ENCODE measurements at places on chromosomes 16 and 17. TPM values are rescaled to one million over a fixed set of nuclear protein-coding genes. Genes with fewer than 3 reads are reported as not detected.

FAM171A2 gene
- 0.62 TPM for total RNA-seq

MYCBPAP gene
- 0.13 TPM for total RNA-seq

GRCh38 chr16:47973552-47973951 lies 182.2 kb downstream of the ABCC12 start:
- DNase-seq = no peak

DNA sequence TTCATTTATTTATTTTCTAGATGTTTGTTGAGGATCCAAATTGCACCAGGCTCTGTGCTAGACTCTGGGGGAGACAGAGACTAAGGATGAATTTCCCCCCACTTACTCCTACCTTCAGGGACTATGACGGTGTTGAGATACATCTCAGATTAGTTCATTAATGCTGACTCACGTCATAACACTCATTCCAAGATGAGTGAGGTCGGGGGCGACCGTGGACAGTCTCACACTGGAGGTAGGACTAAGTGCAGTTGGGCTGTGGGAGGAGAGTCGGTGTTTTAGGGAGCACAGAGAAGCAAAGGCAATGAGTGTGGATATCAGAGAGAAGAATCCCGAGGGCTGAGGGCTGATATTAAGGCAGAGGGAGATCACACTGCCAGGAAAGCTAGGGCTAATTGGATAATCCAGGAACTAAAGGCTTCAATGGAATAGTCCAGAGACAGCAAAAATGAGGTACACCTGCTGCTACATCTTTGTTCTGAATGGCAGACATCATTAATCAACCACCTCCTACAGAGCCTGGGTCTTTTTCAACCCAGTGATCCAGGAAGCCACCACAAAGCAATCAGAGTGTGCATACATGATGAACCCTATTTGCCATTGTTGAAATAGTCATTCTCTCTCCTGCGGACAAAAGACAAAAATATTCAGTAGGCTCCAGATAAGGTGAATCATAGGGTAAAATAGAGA lies 38.6 kb upstream of the CACNG4 start:
- peak; percentile 22 for DNase-seq

DNA sequence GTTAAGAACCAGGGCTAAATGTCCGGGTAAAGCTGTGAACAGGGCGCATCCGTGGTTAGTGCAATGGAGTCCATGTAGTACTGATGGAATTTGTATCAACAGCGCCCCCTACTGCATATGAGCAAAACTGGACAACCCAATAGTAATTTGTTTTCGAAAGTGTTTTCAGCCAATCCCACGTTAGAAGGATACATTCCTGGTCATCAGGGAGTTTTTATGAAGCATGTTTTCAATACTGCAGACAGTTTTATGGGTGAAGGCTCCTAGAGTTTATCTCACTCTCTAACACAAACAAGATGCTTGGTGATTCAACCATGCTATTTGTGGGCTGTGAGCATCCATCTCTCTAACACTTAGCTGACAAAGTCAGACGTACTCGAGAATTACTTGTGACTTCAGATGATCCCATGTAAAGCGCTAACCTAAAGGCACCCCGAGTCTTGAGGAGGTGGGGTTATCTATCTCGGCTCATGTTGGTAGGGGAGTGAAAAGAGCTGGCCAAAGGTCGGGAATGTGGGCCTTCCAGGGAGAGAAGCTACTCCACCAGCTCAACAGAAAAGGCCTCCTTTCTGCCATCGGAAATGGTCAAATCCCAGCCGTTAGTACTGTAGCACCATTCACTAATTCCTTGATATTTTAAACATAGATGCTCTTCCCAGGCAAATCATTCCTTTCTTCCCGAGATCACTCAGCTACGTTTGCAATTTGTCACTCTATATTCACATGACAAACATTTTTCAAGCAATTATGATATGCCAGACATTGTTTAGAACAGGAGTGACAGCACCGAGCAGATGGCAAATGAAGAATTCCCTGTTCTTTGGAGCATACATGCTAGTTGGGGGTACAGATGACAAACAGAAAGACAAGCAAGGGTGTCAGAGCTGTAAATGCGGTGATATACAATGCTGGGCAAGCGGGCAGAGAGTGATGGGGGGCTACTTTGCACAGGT lies 46.9 kb upstream of the HNF1B start:
- no peak for DNase-seq

DNA sequence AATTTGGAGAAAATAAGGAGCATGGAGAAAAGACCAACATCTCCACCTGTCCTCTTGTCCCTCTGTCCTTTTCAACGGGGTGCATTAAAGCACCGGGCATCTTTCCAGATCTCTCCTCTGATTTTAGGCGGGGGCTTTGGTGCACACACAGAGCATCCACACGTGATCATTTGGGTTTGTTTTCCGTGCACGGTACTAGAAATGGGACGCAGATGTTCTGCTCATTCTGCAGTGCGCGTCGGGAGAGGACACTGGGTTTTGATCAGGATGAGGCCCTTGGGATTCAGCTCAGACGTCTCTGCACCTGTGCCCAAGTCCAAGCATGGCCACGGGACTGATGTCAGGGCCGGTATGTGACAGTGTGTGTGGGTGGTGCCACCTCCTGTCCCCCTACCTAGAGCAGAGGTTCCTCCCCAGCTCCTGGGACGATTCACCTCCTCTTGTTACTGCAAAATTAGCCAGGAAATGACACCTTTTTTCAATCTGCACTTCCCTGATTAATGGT lies 31.9 kb downstream of the PDIA2 start:
- DNase-seq = no peak

DNA sequence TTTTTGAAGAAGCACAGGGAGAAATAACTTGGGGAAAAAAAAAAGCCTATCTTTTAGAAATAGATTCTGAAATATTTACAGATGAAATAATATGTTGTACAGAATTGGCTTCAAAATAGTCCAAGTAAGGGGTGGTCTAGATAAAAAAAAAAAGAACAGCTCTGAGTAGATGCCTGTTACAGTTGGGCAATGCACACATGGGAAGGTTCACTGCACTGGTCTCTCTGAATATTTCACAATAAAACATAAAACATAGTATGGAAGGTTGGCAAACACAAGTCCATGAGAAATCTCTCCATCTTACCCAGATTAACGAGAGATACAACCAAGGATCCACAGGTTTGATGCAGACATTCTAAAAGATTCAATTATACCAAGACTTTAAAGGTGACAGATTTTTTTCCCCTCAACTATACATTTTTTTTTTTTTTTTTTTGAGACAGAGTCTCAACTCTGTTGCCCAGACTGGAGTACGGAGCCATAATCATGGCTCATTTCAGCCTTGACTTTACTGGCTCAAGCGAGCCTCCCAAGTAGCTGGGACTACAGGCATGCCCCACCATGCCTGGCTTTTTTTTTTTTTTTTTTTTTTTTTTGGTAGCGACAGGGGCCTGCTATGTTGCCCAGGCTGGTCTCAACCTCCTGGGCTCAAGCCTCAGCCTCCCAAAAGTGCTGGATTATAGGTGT lies 58.0 kb downstream of the KANSL1 start:
- DNase-seq = no peak

GRCh38 chr16:55542459-55543082 lies 23.9 kb upstream of the CAPNS2 start:
- no peak for DNase-seq

GRCh38 chr16:81755915-81756614 lies 23.0 kb upstream of the PLCG2 start:
- no peak for DNase-seq

DNA sequence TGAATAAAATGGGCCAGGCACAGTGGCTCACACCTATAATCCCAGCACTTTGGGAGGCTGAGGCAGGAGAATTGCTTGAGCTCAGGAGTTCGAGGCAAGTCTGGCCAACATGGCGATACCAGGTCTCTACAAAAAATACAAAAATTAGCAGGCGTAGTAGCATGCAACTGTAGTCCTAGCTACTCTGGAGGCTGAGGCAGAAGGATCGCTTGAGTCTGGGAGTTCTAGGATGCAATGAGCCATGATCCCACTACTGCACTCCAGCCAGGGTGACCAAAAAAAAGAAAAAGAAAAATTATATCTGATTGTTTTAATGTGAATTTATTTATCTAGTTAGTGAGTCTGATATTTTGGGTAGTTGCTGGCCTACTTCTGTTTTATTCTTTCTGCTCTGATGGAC lies 7.0 kb downstream of the IL34 start:
- no peak for DNase-seq

DNA sequence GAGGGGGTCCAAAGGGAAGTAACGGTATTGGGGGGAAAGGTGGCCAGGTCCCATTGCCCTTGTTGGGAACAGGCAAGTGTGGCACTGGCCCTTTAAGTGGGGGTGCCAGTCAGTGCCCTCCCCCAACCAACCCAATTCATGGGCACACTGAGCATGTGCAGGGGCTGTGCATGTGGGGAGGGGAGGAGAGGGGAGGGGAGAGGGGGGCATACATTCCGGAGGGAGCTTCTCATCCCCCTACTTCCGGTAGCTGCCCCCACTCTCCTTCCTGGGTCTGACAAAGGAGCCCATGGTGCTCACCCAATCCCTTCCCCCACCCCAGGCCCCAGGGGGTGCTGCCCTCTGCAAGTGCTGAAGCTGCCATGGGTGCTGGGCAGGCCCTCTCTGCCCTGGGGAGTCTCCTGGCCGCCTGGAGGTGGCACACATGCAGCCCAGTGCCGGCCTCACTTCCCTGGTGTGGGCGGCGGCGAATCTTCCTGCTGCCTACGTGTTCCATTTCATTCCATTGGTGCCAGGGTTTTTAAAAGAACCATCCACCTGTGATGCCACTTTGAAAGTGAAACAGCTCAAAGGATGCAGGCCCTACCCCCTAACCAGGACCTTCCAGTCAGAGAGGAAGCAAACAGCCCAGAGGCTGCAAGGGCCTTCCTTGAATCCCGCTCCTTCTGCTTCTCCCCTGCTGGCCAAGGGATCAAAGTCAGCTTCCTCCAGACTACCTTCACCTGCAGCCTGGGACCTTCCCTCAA lies 11.0 kb downstream of the HEXIM2 start:
- no peak for DNase-seq

DNA sequence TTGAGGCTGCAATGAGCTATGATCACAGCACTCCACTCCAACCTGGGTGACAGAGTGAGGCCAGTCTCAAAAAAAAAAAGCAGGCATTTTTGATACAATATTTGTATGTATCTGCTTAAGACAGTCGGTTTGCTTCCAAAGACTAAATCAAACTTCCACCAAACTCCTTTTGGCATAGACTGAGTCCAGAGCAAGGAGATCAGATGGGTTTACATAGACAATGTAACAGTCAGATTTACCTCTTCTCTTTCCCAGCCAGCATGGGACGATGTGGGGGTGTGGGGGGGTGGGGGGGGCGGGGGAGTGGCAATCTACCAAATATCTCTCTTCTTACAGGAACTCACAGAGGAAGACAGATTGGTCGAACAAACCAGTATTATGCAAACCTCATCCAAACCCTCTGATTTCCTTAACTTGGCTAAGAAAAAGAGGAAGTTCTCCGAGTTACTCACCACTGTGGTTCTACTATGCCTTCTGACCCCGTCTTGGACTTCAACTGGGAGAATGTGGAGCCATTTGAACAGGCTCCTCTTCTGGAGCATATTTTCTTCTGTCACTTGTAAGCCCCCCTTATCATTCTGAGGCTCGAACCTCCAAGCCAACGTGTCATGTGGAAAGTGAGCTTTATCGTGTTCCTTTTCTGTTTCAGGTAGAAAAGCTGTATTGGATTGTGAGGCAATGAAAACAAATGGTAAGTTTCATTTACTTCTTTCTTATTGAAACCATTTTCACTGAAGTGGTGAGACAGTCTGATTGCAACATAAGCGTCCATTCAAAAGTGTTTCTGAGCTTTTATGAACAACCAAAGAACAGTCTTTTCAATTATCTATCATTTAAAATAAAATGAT lies at the start of gene MILR1:
Gene MILR1 (plus strand): TSS at position 451 of the 848 bp plus-strand sequence. CDS start 54 bp downstream, at position 505.
- DNase-seq = no peak

- DNase-seq = no peak
Observed at GRCh38 chr16:66605979-66606751, 1.7 kb downstream of the CMTM3 start.

- DNase-seq = no peak
Observed at GRCh38 chr16:75011634-75012307, 12.9 kb downstream of the ZNRF1 start.

GRCh38 chr17:42389135-42389417 lies 834 bp upstream of the STAT3 start:
- DNase-seq = no peak

- peak; percentile 73 for DNase-seq
Observed at GRCh38 chr16:19130852-19131824, 17.4 kb downstream of the ITPRIPL2 start.
